ENCODE measurements at places on chromosomes 1 and 21. TPM values are rescaled to one million over a fixed set of nuclear protein-coding genes. Genes with fewer than 3 reads are reported as not detected.

The NENF gene
- 92.5 TPM for total RNA-seq

The CFHR4 gene
- not detected for total RNA-seq

The AMY2A gene
- not detected for total RNA-seq

The CLCA4 gene
- not detected for total RNA-seq

The SLC25A34 gene
- total RNA-seq = 0.94 TPM

The TNFRSF18 gene
- total RNA-seq = not detected

The KLF17 gene
- total RNA-seq = 0.34 TPM

The ITLN2 gene
- 0.15 TPM for total RNA-seq

The ARHGEF16 gene
- total RNA-seq = not detected

The AMY1A gene
- not detected for total RNA-seq

The FMO2 gene
- not detected for total RNA-seq

The DAB1 gene
- total RNA-seq = not detected

The SPOCD1 gene
- total RNA-seq = 10.8 TPM

Data from A375 (cell line).